Astrocyte of the spinal cord (primary cell): ENCODE measurements at places on chromosomes 5 and 9.
A peak's percentile ranks its signal among the peaks of the same experiment; 100 is the strongest.

GRCh38 chr9:127852829-127853228 is 1.6 kb downstream of the ENG start:
- DNase-seq = no peak

DNA sequence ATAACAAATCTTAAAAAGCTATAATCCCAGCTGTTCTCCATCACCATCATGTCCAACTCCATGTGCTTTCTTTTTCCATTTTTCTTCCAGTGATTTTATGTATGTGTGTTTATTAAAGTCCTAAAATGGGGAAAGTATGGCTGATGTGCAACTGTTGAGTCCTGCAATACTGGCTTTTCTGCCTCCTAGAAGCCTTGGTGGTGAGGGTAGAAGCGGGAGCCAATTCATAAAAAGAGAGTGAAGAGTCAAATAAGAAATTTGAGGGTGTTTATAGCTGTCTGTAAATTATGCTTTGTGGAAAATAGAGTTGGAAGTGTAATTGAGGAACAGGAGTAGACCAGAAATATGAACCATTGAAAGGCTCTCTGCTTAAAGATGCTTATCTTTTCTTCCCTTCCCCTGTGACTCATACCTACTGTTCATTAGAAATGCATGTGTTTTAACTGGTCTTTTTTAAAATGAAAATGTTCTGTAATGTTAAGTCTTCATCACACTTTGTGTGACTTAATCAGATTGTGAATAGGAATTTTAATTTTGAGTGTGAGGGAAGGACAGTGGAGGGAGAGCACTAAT is 80.1 kb downstream of the ZCCHC7 start:
- peak; percentile 61 for DNase-seq

DNA sequence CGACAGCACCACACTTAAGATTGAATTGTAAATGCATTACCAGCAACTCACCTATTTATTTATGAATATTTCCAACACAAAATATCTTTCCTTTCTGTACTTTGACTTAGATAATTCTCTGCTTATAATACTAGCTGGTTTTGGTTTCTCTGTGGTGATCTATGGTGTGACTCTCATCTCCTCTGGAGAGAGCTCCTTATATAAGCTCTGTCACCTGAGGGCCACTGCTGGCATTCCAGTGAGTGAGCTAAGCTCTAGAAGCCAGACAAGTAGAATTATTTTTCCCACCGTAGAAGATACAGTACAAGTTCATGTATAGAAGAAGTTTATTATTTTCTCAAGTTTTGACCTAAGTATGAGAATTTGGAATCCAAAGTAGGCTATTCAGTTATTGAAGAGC is 111.5 kb downstream of the CDC42SE2 start:
- no peak for DNase-seq

DNA sequence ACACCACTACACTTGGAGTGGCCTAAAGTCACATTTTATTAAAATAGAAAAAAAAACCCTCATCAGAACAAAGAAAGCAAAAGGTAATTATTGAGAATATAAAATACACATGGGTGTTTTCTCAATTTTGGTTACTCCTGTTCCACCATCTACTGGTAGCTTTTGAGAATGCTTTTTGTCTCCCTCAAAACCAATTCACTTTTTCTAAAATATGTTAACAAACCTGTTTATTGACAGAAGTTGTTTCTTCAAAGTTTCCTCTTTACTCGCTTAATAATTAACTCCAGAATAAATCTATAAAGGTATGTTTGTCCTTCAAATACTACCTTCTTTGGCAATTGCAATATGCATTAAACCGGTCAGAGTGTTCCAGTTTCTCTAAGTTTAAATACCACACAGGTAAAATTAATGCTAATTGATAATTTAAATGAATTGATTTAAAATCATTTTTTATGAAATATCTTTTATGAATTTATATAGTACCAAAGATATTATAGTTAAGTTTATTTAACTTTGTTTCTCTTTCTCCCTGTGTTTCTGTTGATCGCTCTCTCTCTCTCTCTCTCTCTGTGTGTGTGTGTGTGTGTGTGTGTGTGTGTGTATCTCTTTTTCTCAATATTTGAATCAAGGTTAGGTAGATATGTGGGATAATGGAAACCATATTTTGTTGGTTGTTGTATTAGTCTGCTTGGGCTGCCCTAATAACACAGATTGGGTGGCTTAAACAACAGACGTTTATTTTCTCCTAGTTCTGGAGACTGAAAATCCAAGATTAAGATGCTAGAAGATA is 487.4 kb downstream of the PRDM9 start:
- DNase-seq = no peak

- DNase-seq = no peak
Measured at GRCh38 chr9:95120781-95121370, 196.6 kb downstream of the FANCC start.

- DNase-seq = no peak
Measured at GRCh38 chr5:172533399-172534228, 79.3 kb upstream of the SH3PXD2B start.

DNA sequence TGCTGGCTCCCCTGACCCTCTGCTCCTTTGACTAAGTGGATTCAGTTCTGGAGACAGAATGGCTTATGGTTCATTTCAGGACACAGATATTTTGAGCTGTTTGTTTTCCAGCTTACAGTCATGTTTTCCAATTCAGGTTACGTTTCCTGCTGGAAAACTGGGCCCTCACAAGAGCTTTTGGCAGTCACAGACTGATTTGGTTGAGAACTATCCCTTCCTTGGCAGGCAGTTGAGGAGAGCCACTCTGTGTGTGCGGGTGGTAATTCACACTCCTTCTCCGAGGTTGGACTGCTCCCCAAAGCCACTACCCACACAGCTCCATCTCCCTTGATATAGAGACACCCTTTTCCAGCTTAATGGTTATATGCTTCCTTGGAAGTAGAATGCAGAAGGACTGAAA is 534.5 kb downstream of the TMEM38B start:
- no peak for DNase-seq

- DNase-seq = peak; percentile 83
Measured at GRCh38 chr5:43203373-43203772, 11.3 kb downstream of the NIM1K start.

DNA sequence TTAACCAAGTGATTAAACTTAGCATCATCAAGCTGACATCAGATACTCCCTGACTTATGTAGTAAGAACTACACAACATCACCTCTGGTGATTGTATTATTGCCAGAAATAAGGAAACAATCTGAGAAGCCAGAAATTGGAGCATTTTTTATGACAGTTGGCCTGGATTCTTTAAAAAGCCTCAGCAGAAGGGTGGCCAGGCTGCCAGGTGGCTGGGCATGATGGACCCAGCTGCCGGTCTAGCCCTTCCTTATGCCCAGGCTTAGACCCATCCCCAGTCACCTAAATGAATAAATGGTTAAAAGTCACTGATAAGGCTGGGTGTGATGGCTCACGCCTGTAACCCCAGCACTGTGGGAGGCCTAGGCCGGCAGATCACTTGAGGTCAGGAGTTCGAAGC is 12.8 kb downstream of the OR1K1 start:
- DNase-seq = no peak

GRCh38 chr5:56412601-56413379 is 179.7 kb upstream of the ANKRD55 start:
- DNase-seq = no peak

DNA sequence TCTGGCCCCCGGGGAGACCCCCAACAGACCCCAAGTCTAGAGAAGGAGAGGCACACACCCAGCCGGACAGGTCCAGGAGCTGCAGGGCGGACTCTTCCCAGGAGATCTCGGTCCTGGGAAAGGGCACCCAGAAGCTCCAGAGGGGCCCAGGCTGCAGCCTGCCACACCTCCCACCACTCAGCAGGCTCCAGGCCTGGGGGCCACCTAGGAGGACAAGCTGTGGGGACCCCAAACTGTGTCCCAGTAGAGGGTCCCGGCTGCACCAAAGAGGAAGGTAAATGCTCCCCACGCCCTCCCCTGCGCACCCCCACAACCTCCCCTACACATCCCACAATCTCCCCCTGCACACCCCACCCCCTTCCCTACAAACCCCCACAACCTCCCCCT is 48.5 kb downstream of the PLEKHG4B start:
- no peak for DNase-seq

- no peak for DNase-seq
Measured at GRCh38 chr9:14824481-14824880, 85.7 kb downstream of the FREM1 start.
